ENCODE measurements at places on chromosomes 5 and 9.

DNA sequence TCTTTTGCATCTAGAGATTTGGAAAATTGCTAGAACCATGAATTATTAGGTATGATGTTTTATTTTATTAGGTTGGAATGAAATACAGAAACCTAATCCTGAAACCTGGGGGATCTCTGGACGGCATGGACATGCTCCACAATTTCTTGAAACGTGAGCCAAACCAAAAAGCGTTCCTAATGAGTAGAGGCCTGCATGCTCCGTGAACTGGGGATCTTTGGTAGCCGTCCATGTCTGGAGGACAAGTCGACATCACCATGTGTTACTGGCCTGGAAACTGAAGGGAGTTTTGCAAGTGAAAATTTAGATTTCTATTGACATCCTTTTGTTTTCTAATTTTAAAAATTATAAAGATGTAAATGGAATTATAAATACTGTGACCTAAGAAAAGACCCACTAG, 100.7 kb downstream of the NLN start:
- DNase-seq, result no peak

DNA sequence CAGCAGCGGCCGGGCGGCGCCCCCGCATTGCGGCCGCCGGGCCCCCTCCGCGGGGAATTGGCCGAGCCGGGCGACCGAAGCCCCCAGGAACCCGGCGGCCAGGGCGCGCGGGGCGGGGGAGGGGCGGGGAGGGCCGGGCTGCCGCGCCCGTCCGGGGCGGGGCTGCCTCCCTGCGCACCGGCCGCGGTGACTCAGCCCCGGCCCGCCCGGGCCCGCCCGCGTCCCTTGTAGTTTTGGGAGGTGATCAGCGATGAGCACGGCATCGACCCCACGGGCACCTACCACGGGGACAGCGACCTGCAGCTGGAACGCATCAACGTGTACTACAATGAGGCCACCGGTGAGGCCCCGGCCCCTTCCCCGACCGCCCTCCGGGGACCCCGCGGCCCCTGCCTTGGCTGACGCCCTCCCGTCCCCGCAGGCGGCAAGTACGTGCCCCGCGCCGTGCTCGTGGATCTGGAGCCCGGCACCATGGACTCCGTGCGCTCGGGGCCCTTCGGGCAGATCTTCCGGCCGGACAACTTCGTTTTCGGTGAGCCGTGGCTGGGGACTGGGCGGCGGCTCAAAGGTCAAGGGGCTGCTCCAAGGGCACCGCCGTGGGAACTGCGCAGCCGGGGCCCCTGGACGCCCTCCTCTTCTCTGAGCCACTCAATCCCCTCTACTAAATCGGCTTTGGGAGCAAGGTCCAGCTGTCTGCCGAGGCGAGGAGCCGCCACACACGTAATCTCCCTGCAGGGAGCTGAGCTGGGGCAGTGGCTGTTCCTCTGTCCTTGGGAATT, 592 bp downstream of the TUBB4B start:
- DNase-seq, result peak; percentile 62

- DNase-seq, result no peak
Measured at GRCh38 chr9:111613436-111614040, 14.1 kb upstream of the PTGR1 start.

DNA sequence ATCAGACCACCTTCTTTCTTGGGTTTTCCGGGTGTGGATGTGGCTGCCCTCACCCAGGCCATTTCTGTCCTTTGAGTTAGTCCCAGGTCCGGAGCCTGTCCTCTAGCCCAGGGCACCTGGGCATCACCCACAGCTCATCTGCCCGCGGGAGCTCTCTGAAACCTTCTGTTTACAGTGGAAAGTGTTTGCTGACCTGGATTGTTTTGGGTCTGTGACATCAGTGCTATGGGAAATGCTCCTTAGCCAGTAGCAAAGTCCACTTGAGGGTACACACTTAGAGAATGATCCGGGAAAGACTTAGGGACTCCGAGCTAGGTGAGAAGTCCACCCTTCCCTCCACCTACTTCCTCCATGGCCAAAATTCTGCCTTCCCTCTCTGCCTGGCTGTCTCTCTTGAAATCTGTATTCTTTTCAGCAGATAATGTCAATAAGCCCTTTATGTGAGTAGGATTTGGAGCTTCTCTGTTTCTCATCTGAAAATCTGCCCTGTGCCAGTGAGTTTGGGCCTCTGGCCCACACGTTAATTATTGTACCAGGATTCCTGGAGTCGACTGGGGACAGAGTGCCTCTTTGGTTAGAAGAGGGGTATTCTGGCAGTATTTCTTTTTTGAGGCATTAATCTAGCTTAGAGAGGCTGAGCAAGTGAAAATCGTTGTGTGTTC, 19.9 kb downstream of the ABLIM3 start:
- no peak for DNase-seq

GRCh38 chr5:72692231-72692637, 124.2 kb upstream of the TNPO1 start:
- DNase-seq, result no peak

Measured in T-helper 17 cell (primary cell).